ENCODE measurements at places on chromosomes 5 and 9.

GRCh38 chr9:130172161-130172857 is at the start of gene NCS1:
Gene NCS1 (plus strand): TSS chr9:130172404. CDS start chr9:130172664, 260 bp downstream.
- peak; percentile 97 for DNase-seq

DNA sequence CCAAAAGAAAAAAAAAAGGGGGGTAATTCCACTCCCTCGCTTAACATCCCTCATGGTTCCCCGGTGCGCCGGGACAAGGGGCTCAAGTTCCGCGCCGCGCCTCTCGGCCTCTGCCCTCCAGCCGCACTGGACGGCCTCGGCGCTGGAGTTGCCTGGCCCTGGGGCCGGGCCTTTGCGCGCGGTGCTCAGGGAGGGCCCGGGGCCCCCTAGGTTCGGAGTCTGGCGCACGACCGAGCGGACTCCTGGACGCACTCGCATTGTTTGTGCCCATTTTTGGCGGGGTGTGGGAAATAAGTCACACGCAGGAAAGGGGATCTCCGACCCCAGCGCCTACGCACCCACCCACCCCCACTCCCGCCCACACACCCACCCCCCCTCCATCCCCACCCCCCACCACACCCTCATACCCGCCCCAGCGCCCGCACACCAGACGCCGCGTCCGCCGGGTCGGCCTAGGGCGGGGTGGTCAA is 381 bp downstream of the MED22 start:
- DNase-seq: peak; percentile 75

- DNase-seq: no peak
Observed at GRCh38 chr9:28503573-28503972, 930.3 kb upstream of the C9orf72 start.

- DNase-seq: peak; percentile 96
Observed at GRCh38 chr5:179166886-179167841, 107.0 kb downstream of the ZNF354C start.

DNA sequence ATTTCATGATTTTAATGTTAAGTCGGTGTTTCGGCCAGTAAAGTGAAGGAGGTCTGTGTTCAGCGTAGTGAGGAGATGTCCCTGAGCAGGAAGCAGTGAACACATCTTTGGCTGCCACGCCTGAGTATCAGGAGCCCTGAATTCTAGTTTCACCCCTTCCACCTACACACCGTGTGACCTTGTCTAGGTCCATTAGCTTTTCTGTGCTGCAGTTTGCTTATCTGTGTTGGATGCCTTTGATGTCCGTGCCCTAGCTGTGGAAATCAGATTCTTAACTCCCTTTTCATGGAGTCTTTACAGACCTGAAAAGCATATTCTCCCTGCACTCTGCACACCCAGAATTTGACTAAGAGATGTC is 601 bp downstream of the FBXO38 start:
- no peak for DNase-seq

DNA sequence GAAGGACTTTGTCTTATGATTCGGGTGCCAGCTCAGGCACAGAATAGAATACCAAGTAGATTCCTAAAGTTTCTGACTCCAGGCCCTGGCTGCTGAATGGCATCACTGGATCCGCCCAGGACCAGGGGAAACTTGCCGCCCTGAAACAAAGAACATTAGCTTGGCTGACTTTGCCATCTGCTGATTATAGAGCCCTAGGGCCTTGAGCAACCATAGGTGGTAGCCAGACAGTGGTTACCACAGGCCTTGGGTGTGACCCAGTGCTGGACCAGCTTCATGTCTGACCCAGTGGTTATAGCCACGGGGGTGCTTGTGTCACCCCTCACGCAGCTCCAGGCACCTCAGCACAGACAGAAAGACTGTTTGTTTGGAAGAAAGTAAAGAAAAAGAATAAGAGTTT is 62.7 kb downstream of the SSBP2 start:
- no peak for DNase-seq

GRCh38 chr5:157540707-157541446 is 34.7 kb downstream of the ADAM19 start:
- DNase-seq: no peak

DNA sequence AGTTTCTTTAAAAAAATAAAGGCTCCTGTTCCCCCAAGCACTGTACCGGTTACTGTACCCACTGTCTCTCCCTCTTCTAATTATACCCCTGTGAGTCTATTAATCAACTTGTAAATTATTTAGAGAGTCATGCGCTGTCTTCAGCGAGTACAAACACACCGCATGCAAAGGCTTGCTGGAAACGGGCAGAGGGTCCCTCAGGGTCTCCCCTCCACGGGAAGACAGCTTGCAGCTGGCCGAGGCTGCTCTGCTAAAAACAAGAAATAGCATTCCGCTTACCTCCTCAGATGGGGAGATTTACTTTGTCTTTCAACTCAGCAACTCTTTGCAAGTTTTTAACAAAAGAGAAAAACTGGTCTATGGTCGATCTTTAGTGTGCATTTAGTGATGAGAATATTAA is 71.8 kb downstream of the AK8 start:
- no peak for DNase-seq

DNA sequence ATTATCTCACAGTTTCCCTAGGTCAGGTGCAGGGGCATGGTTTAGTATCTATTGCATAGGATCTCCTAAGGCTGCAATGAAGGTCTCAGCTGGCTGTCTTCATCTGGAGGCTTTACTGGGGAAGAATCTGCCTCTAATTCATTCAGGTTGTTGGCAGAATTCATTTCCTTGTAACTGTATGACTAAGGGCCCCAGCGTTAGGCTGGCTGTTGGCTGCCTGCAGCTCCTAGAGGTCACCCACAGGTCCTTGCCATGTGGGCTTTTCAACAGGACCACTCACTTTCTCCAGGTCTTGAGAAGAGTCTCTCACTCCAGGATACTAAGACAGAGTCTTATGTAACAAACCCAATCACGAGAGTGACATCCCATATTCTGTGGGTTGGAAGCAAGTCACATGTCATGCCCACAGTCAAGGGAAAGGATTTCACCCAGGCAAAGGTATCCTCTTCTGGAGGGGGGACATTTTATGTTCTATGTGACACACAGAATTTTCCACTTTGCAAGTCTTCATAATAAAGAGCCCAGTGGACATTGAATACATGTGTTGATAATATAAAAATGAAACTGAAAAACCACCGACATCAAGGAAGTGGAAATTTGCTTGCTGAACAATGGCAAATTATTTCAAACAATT is 38.2 kb downstream of the HMHB1 start:
- no peak for DNase-seq

DNA sequence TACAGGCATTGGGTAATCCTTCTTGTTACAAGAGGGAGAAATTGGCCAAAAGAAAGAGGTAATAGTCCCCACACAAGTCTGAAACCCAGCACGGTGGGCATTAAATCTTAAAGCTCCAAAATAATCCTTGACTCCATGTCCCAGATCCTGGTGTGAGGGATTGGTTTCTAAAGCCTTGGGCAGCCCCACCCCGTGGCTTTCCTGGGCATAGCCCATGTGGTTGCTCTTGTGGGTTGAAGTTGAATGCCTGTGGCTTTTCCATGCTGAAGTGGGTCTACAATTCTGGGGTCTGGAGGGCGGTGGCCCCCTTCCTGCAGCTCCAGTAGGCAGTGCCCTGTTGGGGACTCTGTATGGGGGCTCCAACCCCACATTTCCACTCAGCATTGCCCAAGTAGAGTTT is 91.8 kb upstream of the LARP1 start:
- no peak for DNase-seq

DNA sequence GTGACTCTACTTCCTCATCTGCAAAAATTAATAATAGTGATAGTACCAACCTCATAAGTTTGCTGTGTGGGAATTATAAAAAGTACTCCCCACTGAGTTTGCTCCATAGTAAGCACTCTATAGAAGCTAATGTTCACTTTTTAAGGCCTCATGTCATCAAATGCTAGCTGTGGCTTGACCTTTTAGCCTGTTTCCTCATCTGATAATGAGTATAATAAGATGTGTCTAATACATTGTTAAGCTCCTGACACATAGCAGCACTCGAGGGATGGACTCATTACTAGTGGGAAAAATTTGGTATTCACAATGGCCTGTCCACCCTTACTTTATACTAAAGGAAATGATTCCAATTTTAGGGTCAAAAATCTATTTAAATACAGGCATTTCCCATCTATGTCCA is 26.1 kb upstream of the CAST start:
- no peak for DNase-seq

Measured in D341Med (cell line).